ENCODE measurements at places on chromosomes 6 and 20.

DNA sequence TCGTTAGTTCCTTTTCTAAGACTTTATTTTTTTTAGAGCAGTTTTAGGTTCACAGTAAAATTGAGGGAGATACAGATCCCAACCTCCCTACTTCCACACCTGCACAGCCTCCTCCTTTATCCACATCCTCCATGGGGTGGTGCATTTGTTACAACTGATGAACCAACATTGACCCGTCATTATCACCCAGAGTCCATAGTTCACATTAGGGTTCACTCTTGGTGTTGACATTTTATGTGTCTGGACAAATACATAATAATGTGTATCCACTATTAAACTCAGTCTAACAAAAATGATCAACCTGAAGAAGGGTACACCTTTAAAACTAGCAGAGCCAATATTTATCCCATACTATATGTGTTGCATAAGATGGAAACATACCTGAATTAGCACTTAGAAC is 130.4 kb upstream of the CCDC28A start:
- DNase-seq = no peak

DNA sequence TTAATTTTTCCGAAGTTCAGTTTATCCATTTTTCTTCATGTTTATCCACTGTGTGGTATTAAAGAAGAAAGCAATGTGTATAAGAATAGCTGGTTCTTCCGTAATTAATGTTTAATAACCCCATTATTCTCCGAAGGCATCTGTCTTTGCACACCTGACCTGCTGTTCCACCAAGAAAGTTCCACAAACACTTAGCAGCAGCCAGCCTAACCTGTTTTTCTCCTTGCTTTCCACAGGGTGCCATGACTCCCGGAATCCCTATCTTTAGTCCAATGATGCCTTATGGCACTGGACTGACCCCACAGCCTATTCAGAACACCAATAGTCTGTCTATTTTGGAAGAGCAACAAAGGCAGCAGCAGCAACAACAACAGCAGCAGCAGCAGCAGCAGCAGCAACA is 7.4 kb downstream of the TBP start:
- DNase-seq = no peak

DNA sequence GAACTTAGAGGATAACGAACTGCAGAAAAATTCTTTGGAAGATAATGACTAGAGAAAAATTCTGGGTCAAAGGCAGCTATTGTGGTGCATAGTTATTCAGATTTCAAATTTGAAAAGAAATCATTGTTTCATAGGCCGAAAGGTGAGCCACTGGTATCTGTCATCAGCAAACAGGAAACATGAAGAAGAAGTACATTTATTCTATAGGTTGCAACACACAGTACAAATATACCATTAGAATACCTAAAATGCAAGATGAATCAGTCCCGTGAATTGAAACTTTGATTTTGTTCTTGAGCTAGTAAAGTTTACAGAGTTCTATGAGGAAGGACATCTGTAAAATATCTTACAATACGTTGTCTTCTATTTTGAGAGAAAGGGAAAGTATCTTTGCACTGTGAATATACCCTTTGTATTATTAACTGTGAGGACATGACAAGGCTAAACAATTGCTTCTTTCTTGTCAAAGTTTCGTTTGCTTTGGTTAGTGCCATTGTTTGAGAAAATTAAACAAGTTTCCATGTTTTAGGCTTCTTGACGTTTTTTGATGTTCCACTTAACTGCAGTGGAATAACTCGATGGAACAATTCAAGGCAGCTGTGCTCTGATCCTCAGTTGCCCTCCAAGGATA is 84.7 kb downstream of the HDGFL1 start:
- no peak for DNase-seq

DNA sequence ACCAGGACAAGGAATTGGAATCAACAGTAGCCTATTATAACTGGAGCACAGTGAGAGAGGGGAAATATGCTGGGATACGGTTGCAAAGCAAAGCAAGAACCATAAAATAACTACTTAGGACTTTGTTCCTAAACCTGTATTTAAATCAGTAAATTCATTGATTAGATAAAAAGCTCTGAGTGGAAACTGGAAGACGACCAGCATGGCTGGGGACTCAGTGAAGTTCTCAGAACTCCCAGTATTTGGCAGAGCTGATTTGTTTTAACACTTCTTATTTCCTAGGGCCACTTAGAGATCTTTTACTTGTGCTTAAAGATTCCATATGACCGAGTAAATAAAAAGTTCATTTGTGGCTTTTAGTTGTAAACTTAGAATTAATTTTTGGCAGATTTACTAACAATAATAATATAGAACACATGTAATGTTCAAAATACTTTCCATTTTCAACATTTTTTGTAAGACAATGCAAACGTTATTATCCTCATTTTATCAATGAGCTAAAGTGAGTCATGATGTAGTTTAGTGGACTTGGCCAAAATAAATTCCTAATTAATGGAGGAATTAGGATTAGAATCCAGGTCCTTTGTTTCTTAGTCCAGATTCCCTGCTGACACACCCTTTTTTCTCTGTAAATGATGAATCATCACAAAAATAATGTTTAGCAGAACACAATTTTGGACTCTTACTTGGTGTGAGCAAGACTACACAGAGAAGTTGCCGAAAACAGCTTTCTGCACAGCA is 392.9 kb downstream of the GJA1 start:
- DNase-seq = no peak

DNA sequence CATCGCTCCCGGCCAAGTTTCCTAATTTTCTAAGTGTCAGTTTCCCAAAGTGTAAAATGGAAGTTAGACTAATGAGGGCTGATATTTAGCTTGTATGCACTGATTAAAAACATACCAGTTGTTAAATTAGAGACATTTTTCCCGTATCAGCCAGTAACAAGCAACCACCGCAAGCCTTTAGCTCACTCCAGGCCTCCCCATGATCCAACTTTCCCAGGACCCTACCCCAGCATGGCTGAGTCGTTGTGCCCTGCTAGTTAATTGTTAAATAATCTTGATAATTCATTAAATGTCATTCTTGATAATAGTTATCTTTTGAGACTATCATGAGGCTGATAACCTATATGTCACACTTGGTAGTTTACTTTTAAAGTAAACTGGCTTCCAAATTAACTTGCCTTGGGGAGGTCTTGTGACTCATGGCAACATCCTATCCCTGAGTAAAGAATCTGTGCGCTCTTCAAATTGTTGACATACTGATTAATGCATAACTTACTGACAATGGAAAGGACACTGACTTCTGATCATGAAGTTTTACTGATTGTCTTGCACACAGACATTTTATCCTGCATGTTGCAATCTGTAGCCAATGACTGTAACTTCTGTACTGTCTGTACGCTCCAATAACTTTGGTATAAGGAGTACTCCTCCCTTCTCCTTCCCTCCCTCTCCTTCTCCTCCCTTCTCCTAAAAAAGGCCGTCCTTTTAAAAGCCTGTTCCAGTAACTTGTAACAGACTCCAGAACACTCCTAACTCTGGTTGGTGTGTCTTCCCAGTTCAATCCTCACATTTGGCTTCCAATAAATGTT is 6.3 kb upstream of the GTF3C6 start:
- no peak for DNase-seq

- no peak for DNase-seq
Measured at GRCh38 chr6:81088145-81088544, 664.3 kb downstream of the TENT5A start.

DNA sequence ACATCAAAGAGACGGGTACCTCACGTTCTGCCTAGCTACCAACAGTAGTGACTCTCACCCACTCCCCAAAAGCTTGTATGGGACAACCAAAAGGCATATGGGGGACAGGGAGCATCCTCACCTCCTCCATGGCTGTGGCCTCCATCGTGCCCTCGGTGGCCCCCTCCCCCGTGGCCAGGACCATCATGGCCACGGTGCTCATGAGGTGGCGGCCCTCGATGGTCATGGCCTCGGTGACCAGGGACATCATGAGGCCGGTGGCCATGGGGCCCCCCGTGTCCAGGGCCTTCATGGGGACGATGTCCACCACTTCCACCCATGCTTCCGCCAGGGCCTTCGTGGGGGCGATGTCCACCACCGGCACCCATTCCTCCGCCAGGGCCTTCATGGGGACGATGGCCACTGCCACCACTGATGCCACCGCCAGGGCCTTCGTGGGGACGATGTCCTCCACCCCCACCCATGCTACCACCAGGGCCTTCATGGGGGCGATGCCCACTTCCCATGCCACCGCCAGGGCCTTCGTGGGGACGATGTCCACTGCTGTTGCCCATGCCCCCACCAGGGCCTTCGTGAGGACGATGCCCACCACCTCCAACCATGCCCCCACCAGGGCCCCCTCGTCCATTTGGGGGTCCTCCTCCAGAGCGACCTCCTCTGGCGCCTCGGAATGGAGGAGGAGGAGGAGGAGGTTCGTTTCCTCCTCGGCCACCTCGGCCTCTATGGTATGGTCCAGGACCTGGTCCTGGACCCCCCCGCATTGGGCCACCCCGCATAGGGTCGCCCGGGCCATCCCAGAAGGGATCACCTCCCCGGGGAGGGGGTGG is 15.0 kb downstream of the PPP1R10 start:
- no peak for DNase-seq

DNA sequence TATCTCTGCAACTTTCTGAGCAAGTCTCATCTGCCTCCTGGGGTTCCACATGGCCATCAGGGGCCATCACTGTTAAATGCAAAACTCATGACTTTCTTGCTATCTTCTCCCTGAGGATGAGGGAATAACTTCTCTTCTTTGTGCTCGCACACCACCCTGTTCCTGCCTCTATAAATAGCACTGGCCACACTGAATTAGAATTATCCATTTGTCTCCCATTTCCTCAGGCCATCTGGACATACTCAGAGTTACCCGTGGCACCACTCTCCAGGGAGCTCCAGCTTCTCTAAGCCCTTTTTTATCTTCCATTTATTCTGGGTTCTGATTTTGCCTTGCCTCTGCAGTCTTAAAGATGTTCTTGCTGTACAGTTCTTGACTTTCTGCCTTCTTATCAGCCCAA is 72.8 kb upstream of the ECI2 start:
- no peak for DNase-seq

GRCh38 chr20:17227669-17228623 is 1.1 kb downstream of the PCSK2 start:
- no peak for DNase-seq

GRCh38 chr6:156510242-156510641 is 266.9 kb upstream of the ARID1B start:
- DNase-seq = no peak

GRCh38 chr6:166861961-166862286 is 94.4 kb downstream of the RNASET2 start:
- DNase-seq = no peak
